Right ventricle myocardium superior (tissue), 1 donor: ENCODE measurements at places on chromosomes 6 and 20.

DNA sequence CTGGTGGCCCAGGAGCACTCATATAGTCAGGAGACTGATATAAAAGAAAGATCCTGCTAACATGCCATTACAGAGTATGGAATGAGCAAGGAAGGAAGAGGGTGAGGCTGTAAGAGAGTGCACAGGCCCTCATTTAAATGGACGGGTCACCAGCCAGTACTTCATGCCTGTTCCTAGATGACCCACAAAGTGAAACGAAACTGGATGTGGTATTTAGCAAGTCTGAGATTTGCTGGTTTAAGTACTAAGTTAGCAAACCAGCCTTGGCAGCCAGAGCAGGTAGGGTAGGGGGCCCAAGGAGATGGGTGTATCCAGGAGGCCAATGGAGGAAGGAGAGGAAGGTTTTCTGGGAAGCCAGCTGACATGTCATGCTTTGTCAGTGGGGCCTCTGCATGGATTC lies 15.9 kb downstream of the NT5E start:
- no peak for DNase-seq

GRCh38 chr6:26251354-26252076 lies 113.5 kb upstream of the BTN3A2 start:
- DNase-seq = no peak

GRCh38 chr6:53532942-53533341 lies 12.0 kb downstream of the GCLC start:
- no peak for DNase-seq

GRCh38 chr6:160972111-160972510 lies 19.5 kb upstream of the MAP3K4 start:
- DNase-seq = no peak
